ENCODE measurements at places on chromosomes 6 and 20. TPM values are rescaled to one million over a fixed set of nuclear protein-coding genes. Genes with fewer than 3 reads are reported as not detected.

Gene COL11A2
- 0.56 TPM for total RNA-seq

DNA sequence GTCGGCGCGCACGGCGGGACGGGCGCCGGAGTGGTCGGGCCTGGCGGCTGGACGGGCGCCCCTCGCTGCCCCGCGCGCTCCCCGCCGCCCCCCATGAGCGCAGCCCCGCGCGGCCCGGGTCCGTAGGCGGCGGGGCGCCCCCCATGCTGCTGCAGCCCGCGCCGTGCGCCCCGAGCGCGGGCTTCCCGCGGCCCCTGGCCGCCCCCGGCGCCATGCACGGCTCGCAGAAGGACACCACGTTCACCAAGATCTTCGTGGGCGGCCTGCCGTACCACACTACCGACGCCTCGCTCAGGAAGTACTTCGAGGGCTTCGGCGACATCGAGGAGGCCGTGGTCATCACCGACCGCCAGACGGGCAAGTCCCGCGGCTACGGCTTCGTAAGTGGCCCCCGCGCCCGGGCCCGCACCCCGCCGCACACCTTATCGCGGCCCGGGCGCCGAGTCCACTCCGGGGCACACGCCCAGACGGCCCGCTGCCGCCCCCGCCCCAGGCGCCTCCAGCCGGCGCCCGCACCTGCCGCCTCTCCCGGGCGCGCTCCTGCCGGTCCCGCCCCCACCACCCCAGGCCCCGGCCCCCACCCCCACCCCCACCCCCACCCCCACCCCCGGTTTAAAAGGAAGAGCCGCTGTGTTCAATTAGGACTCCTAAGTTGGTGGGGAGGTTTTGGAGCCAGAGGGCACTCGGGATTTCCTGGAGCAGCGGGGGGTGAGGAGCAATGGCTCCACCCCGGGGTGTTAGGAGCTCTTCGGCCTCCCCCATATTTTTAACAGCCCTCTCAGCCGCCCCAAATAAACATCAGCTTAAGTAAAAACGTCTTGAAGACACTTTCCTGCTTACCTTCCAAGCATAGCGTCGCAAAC, 474 bp downstream of the RBM38 start:
- peak; percentile 80 for DNase-seq
- peak overlapping the region; percentile 87 for H3K4me3 ChIP-seq
- H3K4me1 ChIP-seq: peaks cover 38% of the 10 kb centered on the region
- H3K36me3 ChIP-seq: peaks cover 42% of the 10 kb centered on the region

GRCh38 chr6:88626460-88626859, 337.0 kb downstream of the RNGTT start:
- no peak for DNase-seq
- H3K36me3 ChIP-seq: no peaks in the 10 kb centered on the region
- H3K4me3 ChIP-seq: no peak overlapping the region
- H3K27me3 ChIP-seq: no peaks in the 10 kb centered on the region
- H3K4me1 ChIP-seq: no peaks in the 10 kb centered on the region
- H3K27ac ChIP-seq: no peak overlapping the region

- no peaks in the 10 kb centered on the region for H3K27me3 ChIP-seq
- H3K4me3 ChIP-seq: no peak overlapping the region
- no peaks in the 10 kb centered on the region for H3K4me1 ChIP-seq
- no peaks in the 10 kb centered on the region for H3K36me3 ChIP-seq
- no peak overlapping the region for H3K27ac ChIP-seq
- no peak for DNase-seq
These were observed 447.5 kb upstream of the HSF2 start for GRCh38 chr6:121951918-121952379.

- H3K27ac ChIP-seq: no peak overlapping the region
- H3K4me1 ChIP-seq: no peaks in the 10 kb centered on the region
- H3K4me3 ChIP-seq: no peak overlapping the region
- no peak for DNase-seq
- H3K27me3 ChIP-seq: no peaks in the 10 kb centered on the region
- H3K36me3 ChIP-seq: no peaks in the 10 kb centered on the region
These were observed 38.2 kb downstream of the CAP2 start for GRCh38 chr6:17431581-17431980.

DNA sequence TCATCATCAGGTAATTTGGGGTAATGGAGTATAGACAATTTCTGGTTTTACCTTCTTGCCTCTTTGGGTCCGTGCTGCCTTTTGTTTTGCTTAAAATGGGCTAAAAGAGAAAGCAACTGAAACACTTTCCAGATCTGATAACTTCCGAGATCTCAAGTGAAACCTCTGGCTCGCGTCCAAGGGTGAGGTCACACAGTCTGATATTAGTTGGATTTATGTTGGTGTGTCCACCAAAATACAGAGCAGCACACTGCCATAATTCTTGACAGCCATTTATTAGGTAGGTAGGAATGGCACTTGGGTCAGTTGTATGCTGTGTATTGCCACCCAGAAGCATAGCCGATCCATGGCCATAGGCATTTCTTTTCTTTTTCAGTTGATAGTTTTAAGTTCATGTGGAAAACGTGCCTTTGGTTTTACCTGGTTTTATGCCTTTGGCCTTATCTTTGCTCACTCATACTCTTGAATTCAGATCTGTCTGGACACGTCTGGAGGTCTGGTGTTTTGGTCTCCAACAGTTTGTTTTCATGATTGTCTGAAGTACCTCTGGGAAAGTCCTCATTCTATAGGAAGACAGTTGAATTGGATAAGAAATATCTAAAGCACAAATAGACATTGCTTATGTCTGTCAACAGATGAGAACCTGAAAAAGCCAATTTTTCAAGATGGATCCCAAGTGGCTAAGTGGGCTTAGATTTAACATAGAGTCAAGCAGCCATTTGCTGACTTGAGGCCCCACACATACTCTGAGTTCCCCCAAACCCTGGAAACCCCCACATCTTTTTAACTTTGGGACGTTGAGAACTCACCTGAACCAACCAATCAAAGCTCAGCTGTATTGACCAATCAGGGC, 320.8 kb downstream of the SOX4 start:
- no peak overlapping the region for H3K27ac ChIP-seq
- peaks cover 21% of the 10 kb centered on the region for H3K4me1 ChIP-seq
- peaks cover 6% of the 10 kb centered on the region for H3K27me3 ChIP-seq
- H3K36me3 ChIP-seq: no peaks in the 10 kb centered on the region
- H3K4me3 ChIP-seq: peak overlapping the region; percentile 57

Gene EYA4
- not detected for total RNA-seq

GRCh38 chr20:48661575-48662455, 166.0 kb downstream of the PREX1 start:
- H3K4me1 ChIP-seq: peaks cover 14% of the 10 kb centered on the region
- H3K27me3 ChIP-seq: no peaks in the 10 kb centered on the region
- H3K4me3 ChIP-seq: no peak overlapping the region

GRCh38 chr6:39189915-39190544, 39.2 kb downstream of the KCNK5 start:
- peaks cover 66% of the 10 kb centered on the region for H3K36me3 ChIP-seq
- peaks cover 25% of the 10 kb centered on the region for H3K4me1 ChIP-seq
- no peaks in the 10 kb centered on the region for H3K27me3 ChIP-seq
- no peak overlapping the region for H3K4me3 ChIP-seq

Gene VARS2
- total RNA-seq: 84.2 TPM

Gene ETV7
- total RNA-seq: 0.54 TPM

DNA sequence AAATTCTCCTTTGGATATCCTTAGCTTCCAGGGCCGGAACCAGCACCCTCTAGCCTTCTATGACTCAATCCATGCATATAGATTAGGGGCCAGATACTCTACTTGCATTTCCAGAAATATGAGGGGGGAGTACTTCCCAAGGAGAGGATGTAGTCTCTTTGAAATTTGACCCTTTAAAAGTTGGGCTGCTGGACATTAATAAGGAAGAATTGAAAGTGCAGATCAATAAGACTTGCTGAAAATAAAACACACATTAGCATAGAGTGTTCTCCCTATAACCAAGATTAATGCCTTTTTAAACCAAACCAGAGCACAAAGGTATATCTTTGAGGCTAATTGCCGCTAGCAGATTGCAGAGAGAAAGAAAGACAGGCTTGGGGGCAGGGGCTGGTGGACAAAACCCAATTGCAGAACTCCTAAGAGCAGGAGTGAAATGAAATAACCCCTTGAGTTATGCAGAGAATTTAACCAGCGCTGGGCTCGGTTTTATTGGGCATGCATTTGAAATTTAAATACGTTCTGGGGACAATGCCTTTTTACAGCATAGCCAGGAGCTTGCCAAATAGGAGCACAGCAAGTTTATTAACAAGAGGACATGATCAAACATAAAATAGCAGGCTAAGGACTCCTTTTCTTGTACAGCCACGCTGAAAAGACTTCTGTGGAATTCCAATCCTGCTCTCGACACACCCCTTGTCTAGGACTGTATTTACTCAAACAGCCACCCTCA, 108.2 kb upstream of the SALL4 start:
- H3K27ac ChIP-seq: no peak overlapping the region
- no peak for DNase-seq

Gene CLPSL2
- not detected for total RNA-seq

- no peak for DNase-seq
- no peaks in the 10 kb centered on the region for H3K27me3 ChIP-seq
- H3K4me3 ChIP-seq: no peak overlapping the region
- H3K4me1 ChIP-seq: peaks cover 14% of the 10 kb centered on the region
These were observed 9.6 kb downstream of the RMND1 start for GRCh38 chr6:151442371-151442770.

- no peaks in the 10 kb centered on the region for H3K36me3 ChIP-seq
- no peak for DNase-seq
- H3K27me3 ChIP-seq: no peaks in the 10 kb centered on the region
- no peak overlapping the region for H3K4me3 ChIP-seq
- H3K4me1 ChIP-seq: no peaks in the 10 kb centered on the region
- H3K27ac ChIP-seq: no peak overlapping the region
These were observed 266.7 kb upstream of the FLRT3 start for GRCh38 chr20:14604143-14604542.

DNA sequence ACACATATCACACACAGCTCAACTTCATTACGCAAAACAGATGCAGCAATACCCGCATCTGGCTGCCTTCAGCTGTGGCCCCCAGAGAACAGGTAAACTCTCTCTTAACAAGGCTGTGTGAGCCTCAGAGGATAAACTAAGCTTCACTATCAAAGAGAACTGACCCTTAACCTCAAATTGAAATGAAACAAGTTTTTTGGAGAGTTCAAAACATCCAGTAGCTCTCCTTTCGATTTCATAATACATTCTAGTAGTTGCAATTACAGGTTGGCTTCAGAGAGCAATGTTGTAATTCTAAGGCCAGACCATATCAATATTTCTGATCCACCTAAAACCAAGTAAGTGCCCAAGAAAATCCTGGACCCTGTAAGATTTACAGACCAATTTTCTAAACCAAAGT, 113.5 kb downstream of the FAXC start:
- DNase-seq: no peak
- no peak overlapping the region for H3K27ac ChIP-seq
- H3K4me3 ChIP-seq: no peak overlapping the region

Gene MAS1
- total RNA-seq: not detected

Gene GSTA3
- total RNA-seq: not detected

Gene MYCT1
- total RNA-seq: not detected

Gene CCN6
- 0.26 TPM for total RNA-seq

GRCh38 chr6:88661136-88661535, 302.3 kb downstream of the RNGTT start:
- H3K27ac ChIP-seq: no peak overlapping the region
- peaks cover 6% of the 10 kb centered on the region for H3K4me1 ChIP-seq
- no peak for DNase-seq
- no peak overlapping the region for H3K4me3 ChIP-seq

DNA sequence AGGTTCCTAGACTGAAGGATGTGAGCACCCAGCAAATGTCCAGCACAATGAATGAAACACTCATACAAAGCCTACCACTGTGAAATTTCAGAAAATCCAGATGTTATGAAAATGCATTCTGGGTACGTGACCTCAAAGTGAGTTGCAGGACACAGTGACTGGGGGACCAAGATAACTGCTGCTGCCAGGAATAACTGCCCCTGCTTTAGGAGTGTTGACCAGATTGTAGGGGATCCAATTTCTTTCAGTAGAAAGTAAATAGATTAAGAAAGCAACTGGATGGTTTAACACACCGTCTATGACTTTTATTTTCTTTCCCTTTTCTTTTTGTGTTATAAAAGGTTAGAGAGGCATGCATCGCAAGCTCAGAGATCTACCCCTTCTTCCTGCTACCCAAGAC, 29.5 kb downstream of the MYLK4 start:
- H3K4me3 ChIP-seq: no peak overlapping the region
- no peaks in the 10 kb centered on the region for H3K4me1 ChIP-seq
- DNase-seq: no peak
- H3K27me3 ChIP-seq: peaks cover 15% of the 10 kb centered on the region

GRCh38 chr20:40488401-40488800, 200.6 kb downstream of the MAFB start:
- H3K27ac ChIP-seq: no peak overlapping the region
- peaks cover 3% of the 10 kb centered on the region for H3K27me3 ChIP-seq
- H3K36me3 ChIP-seq: no peaks in the 10 kb centered on the region
- DNase-seq: no peak
- H3K4me1 ChIP-seq: no peaks in the 10 kb centered on the region
- no peak overlapping the region for H3K4me3 ChIP-seq

Gene AURKA
- 42.6 TPM for total RNA-seq

Gene TRDN
- total RNA-seq: not detected

GRCh38 chr6:150302520-150303176, 66.2 kb upstream of the IYD start:
- peaks cover 15% of the 10 kb centered on the region for H3K27me3 ChIP-seq
- peaks cover 3% of the 10 kb centered on the region for H3K4me1 ChIP-seq
- no peak overlapping the region for H3K27ac ChIP-seq
- no peak overlapping the region for H3K4me3 ChIP-seq
- H3K36me3 ChIP-seq: no peaks in the 10 kb centered on the region
- no peak for DNase-seq

DNA sequence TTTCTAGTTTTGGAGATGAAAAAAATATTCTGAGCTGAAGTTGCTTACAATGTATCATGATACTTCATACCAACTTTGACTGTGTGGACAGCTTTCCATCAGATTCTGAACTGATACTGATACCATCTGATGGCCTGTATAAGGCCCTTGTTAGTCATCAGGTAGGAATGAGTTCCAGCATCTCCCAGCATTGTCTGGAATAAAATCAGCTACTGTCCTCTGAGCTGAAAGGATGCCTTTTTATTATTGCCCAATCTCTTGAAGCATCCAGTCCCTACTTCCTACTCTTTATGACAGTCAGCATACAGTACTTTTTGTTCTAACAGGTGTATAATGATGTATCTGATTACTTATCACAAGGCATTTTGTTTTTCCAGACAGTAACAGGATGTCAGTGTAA, 70.6 kb upstream of the EYA4 start:
- H3K36me3 ChIP-seq: no peaks in the 10 kb centered on the region
- H3K4me3 ChIP-seq: no peak overlapping the region
- H3K27me3 ChIP-seq: no peaks in the 10 kb centered on the region

DNA sequence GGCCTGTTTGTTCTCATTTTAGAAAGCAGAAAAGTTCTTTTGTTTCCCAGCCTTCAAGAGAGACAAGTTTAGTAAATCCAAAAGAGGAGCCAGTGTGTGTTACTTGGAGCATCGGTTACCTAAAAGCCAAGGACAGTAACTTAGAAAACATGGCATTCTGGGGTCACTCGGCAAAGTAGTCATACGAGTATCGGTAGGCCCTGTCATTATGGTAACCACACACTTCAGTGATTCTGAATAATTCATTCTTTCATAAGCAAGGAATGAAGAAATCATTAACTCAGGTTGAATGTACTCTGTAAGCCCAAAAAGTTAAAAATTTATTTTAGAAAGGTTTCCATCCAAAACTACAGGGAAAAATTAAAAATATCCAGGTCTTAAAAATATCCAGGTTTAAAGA, 34.0 kb downstream of the CNKSR3 start:
- no peak overlapping the region for H3K4me3 ChIP-seq
- no peaks in the 10 kb centered on the region for H3K36me3 ChIP-seq
- H3K4me1 ChIP-seq: no peaks in the 10 kb centered on the region
- H3K27ac ChIP-seq: no peak overlapping the region

Gene MPIG6B
- not detected for total RNA-seq

Gene CHD6
- total RNA-seq: 34.6 TPM
